Foreskin melanocyte (primary cell): ENCODE measurements at places on chromosomes 5 and 9.
A peak's percentile ranks its signal among the peaks of the same experiment; 100 is the strongest.

DNA sequence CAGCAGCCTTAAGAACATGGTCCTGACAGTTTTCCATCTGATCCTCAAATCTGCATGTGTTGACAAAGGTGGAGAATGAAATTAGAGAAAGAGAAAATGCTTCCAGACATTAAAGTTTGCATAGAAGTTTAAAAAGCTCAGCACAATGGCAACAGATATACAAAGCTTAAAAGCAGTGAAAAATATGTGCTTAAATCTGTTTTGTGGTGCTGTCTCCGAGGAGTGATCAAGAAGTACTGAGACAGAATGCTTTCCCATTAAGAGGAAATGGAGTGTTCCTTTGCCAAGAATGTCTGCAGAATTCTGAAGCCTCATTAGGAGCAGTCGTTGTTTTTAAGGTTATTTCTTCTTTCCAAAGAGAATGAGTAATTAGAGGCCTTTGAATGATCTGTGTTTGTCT is 131.4 kb downstream of the MCTP1 start:
- DNase-seq: no peak

- no peak for DNase-seq
Measured at GRCh38 chr5:170388818-170389549, at the start of gene KCNMB1. KCNMB1 (minus strand) TSS chr5:170389367; CDS start chr5:170385447, 3,920 bp downstream.

DNA sequence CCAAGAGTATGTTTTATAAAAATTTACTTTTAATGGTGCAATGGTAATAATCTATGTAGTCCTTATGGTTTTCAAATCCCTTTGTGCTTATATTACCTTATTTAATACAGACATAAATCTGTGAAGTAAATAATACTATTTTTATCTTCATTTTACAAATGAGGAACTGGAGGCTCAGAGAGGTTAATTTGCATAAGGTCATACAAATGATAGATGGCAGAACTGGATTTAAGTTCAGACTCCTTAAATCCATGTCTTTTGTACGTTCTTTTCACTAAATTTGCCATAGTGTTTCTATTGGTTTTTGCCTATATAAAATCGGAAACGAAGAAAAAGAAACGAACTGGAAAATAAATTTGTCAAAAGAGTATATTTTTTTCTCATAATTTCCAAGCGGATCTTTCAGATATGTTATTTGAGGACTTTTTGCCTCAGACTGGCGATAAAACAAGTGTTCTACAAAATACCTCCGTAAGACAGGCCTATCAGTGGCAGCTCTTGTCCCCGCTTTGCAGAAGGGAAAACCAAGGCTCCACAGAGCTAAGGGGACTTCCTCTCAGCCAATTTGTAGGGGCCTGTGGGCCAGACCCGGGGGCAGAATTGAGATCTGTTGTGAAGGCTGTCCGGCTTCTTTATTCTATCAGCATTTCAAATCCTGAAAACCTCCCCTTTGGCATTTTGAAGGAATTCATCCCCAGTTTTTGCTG is 1.1 kb upstream of the TNFAIP8 start:
- DNase-seq: no peak

DNA sequence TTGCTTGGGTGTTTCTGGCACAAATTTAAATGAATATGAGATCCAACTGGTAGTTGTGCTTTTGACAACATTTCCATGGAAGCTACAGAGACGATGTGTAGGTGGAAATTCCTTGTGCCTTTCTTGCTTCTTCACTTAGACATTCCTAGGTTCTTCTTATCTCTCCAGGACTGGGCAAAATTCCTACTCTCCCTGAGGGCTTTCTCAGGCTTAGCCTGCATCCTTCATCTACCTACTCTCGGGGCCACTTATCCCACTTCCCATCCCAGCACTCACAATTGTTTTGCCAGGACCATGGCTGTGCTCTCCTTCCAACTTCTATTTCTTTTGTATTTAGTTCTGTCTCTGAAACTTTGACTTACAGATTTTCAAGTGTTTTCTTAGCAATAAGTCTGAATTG is 17.8 kb upstream of the SPINK1 start:
- no peak for DNase-seq

- DNase-seq: no peak
Measured at GRCh38 chr5:154483654-154484392, 5.8 kb upstream of the HAND1 start.

- no peak for DNase-seq
Measured at GRCh38 chr5:105953616-105954015, 1717.1 kb downstream of the EFNA5 start.

GRCh38 chr9:70392850-70393249 is 21.6 kb downstream of the KLF9 start:
- no peak for DNase-seq

- no peak for DNase-seq
Measured at GRCh38 chr9:107284636-107285035, 1.6 kb downstream of the RAD23B start.

- no peak for DNase-seq
Measured at GRCh38 chr5:83487155-83487554, 15.6 kb downstream of the VCAN start.

DNA sequence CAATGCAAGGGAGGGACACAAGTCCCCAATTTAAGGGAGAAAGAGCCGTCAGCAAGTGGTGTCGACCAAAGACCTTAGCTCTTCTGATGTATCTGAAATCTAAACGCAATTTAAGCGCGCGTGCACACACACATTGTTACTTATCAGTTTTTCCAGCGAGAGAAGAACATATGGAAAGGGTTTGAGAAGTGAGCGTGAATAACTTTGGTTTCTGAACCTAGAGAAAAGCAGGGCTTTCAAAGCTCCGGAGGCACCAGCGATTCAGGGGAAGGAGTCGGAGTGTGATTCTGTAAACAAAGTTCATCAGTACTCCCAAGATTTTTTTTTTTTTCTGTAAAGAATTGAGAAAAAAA is 191.8 kb downstream of the MEF2C start:
- DNase-seq: no peak

DNA sequence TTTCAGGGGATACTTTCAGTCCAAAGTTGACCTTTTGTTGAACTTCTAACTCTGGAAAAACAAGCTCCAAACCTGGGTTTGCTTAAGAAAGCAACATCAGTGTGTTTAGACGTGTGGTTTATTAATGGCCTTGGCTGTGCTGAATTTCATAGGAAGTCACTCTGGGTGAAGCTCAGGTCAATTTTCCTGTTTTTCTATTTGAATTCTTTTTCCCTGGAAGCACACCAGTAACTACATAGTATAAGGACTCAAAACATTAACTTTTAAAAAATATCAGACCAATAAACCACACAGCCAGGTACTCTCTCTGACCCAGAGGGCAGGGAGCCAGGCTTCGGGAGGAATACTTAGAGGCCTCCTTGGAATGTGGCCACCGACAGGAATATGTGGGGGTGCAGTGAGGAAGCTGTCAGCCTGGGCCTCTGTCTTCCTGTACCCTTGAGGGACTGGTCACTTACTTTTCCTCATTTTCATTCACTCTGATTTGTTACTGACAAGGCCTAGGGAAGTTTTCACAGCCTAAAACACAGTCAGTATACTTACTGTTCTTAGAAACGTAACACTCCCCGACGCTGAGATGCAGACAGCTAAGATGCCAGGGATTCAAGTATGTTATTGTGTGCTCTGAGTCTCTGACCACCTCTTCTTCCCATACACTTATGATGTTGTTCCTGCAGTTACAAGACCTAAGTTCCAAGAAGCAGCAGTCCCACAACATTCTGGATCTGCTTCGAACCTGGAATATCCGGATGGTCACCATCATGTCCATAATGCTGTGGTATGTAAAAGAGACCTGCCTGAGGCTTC is 18.9 kb downstream of the SLC22A5 start:
- no peak for DNase-seq

DNA sequence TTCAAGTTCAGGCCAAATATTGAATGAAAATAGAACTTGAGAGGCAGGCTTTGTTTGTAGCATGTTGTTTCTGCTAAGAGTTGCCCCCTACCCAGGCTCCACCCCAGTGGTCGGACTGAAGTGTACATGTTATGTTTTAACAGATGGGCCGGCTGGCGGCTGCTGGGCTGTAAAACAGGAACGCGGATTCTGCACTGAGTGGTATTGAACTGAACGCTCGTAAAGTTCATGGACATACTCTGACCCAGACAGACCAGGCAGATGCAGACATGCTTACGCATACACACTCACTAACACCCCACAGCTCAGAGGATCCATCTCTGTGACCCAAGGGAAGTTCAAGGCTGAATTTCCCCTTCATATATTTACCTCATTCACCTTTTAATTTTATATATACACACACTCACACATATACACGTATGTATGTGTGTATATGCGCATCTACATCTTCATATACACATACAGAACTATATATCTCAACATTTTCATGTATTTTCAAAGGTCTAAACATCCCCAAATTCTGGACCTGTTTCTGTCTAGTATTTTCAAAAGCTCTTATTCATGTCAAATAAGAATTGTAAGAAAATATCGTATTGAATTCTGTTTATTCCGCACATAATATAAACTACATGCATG is 1.4 kb downstream of the MARCHF3 start:
- no peak for DNase-seq

GRCh38 chr5:134142052-134142451 is 27.6 kb downstream of the TCF7 start:
- DNase-seq: no peak

DNA sequence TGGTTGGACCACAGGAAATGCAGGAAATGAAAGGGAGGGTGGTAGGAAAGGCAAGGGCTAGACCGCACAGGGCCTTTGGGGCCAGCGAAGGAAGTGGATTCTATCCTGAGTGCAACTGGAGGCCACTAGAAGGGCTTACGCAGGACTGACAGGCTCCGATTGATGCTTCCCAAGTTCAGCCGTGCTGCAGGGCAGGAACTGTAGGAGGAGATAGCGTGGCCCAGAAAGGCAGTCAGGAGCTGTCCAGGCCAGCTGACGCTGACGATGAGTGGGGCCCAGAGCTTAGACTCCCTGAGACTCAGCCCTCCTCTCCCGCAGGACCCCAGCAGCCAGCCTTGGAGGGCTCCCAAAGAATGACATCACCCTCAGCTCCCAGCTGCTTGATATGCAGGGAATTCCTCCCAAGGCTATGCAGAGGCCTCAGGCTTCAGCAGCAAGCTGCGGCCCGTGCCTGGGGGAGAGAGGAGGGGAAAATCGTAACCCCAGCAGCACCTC is 48.8 kb downstream of the KCNIP1 start:
- DNase-seq: peak; percentile 59

DNA sequence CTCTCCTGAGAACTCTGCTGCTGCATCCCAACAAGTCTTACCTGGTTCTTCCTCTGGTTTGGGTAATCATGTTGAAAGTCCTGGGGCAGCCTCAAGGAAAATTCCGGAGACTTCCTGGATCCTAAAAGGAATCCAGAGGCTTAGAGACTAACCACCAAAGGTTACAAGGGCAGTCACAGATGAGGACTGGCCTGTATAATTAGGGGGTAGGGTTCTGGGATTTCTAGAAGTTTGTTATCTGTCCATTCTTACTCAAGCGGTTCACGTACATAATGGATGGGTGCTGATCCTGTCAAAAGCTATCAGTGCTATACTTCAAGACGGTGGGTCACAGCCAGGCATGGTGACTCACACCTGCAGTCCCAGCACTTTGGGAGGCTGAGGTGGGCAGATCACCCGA is 51.4 kb upstream of the EPB41L4B start:
- DNase-seq: no peak

- no peak for DNase-seq
Measured at GRCh38 chr5:33958176-33958575, 22.0 kb downstream of the RXFP3 start.

GRCh38 chr5:135395451-135395850 is 3.6 kb downstream of the MACROH2A1 start:
- DNase-seq: no peak

GRCh38 chr9:34958411-34958982 is 412 bp downstream of the PHF24 start:
- DNase-seq: no peak

- no peak for DNase-seq
Measured at GRCh38 chr5:160641405-160641804, 210.6 kb downstream of the ATP10B start.

DNA sequence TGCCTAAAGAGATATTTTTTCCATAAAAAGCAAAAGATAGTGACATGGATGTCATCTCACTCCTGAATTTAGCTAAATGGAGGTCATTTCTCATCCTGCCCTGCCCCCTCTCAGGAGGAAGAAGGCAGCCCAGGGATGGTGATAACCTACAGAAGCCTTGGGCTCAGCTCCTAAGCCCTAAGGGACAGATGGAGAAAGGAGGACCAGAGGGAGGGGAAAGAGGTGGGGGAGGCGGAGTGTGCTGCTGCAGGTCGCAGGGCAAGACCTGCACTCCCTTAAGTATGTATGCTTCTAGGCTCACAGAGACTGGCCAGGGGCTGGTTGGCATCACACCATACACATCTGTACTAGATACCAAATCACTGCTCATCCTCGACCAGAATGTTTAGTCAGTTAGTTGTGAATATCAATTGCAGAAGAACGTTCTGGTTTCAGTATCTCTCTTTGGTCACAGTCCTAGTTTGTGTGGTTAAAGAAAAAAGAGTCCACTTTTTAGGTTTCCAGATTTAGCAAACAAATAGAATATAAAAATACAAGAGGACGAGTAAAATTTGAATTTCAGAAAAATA is 18.4 kb upstream of the CDKN2AIPNL start:
- DNase-seq: no peak

GRCh38 chr5:131067636-131068035 is 97.4 kb downstream of the HINT1 start:
- DNase-seq: no peak

GRCh38 chr5:10370931-10371330 is 17.4 kb downstream of the MARCHF6 start:
- no peak for DNase-seq

- DNase-seq: no peak
Measured at GRCh38 chr9:134982311-134982710, 64.6 kb upstream of the FCN1 start.

GRCh38 chr9:137339045-137339907 is 37.2 kb upstream of the NRARP start:
- peak; percentile 6 for DNase-seq

- no peak for DNase-seq
Measured at GRCh38 chr9:70409280-70409679, 5.2 kb downstream of the KLF9 start.

GRCh38 chr5:55102348-55102747 is at the start of gene GZMA:
GZMA (plus strand) TSS chr5:55102646; CDS start chr5:55102683, 37 bp downstream.
- DNase-seq: no peak

DNA sequence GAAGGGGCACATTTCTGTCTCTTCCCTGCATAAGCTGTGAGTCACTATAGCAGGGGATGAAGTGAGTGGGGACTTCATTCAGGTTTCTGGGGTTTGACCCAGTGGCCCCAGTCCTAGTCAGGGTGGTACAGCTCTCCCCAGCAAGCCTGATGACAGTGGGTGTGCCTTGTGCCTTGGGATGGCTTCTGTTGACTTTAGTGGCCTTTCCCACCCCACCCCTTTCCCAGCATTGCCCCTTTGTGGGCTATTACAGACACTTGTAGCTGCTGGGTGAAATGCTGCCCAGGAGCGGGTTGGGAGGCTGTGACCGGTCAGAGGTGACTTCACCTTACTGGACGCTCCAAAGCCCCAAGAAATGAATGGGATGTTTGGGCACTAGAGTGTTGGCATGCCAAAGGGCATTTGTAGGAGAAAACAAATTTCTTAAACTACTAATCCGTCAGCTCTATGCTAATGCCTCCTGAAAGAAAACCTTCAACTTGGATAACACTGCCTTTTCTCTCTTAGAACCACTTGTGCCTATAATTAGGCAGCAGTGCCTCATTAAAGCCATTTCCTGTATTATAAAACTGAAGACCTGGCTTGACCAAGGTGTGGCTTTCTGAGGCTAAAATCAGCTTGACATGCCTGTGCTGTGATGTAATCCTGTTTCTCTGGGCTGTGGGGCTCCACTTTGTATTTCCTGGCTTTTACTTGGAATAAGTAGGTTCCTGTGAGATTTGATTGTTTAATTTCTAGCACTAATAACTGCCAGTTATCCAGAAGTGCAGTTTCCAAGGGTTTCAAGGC is 119.0 kb upstream of the SLC25A48 start:
- DNase-seq: no peak
